ENCODE measurements at places on chromosomes 6 and 20. TPM values are rescaled to one million over a fixed set of nuclear protein-coding genes. Genes with fewer than 3 reads are reported as not detected.

- no peaks in the 10 kb centered on the region for H3K4me1 ChIP-seq
- no peaks in the 10 kb centered on the region for H3K36me3 ChIP-seq
- no peak overlapping the region for H3K4me3 ChIP-seq
- no peaks in the 10 kb centered on the region for H3K27me3 ChIP-seq
- no peak overlapping the region for H3K27ac ChIP-seq
Measured at GRCh38 chr6:43714311-43715055, 26.9 kb upstream of the MRPS18A start.

DNA sequence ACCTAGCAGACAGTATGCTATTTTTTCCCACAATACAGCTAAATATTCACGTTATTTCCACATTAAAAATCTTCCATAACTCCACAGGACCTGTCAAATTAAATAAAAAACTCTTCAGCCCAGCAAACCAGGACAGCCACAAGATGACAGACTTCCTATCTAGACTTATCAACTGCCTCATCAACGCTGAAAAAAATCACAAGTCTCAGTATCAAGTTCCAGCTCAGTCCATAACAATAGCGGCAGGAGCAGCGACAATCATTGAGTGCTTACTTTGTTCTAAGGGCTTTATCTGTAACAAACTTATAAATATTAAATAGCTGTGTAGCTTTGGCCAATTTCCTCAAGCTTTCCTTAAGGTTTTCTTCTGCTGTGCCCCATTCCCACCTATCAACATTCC is 24.7 kb downstream of the RCAN2 start:
- H3K36me3 ChIP-seq, result no peaks in the 10 kb centered on the region
- no peak overlapping the region for H3K4me3 ChIP-seq
- no peaks in the 10 kb centered on the region for H3K27me3 ChIP-seq
- no peak for DNase-seq

DNA sequence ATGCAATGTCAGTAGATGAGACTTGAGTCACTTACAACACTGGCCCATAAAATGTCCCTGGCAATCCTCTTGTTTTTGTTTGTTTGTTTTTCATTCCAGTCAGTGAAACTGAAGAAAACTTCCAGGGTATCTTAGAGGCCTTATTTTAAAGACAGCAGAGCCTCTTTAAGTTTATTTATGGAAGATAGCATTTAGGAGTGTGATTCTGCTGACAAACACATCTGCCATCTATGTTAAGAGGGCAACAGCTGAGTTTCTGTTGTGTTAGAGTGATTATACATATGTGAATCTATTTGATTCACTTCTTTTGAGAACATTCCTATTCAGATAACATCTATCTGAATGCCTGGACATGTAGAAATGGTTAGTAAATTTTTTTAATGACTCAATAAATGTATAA is 812.6 kb downstream of the TENT5A start:
- H3K4me3 ChIP-seq, result no peak overlapping the region
- no peaks in the 10 kb centered on the region for H3K36me3 ChIP-seq
- H3K4me1 ChIP-seq, result no peaks in the 10 kb centered on the region

GRCh38 chr6:113481458-113481857 is 375.7 kb upstream of the MARCKS start:
- no peaks in the 10 kb centered on the region for H3K36me3 ChIP-seq
- no peak overlapping the region for H3K4me3 ChIP-seq
- no peak for DNase-seq
- H3K4me1 ChIP-seq, result no peaks in the 10 kb centered on the region
- no peaks in the 10 kb centered on the region for H3K27me3 ChIP-seq
- no peak overlapping the region for H3K27ac ChIP-seq

Gene UBE2C
- not detected for total RNA-seq

DNA sequence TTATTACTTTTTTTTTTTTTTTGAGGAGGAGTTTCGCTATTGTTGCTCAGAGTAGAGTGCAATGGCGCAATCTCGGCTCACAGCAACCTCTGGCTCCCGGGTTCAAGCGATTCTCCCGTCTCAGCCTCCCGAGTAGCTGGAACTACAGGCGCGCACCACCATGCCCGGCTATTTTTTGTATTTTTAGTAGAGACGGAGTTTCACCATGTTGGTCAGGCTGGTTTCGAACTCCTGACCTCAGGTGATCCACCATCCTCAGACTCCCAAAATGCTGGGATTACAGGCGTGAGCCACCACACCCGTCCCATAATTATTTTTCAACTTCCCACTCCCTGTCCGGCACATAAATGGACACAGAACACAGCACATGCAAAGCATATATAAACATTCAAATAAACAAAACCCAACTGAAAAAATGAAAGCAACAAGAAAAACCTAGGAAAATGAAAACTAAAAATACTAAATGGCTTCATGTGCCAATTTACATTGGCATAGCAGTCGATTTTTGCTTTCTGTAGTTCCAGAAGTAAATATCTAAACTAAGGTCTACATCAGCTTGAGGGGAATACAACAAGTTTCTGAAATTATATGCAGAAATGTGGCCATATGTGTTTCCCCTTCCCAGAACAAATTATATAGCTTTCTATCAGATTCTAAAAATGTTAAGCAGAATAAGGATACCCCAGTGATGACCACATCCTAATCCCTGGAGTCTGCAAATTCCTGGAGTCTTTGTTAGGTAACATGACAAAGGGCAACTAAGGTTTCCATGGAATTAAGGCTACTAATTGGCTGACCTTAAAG is 113.9 kb downstream of the HFE start:
- H3K4me3 ChIP-seq, result no peak overlapping the region
- H3K27me3 ChIP-seq, result no peaks in the 10 kb centered on the region
- no peak overlapping the region for H3K27ac ChIP-seq
- H3K36me3 ChIP-seq, result no peaks in the 10 kb centered on the region
- no peak for DNase-seq

All from naive thymus-derived CD4-positive, alpha-beta T cell (primary cell).